ENCODE measurements at places on chromosomes 13 and 19.

GRCh38 chr19:56333506-56333905, 18.9 kb upstream of the ZSCAN5A start:
- DNase-seq, result peak; percentile 64

DNA sequence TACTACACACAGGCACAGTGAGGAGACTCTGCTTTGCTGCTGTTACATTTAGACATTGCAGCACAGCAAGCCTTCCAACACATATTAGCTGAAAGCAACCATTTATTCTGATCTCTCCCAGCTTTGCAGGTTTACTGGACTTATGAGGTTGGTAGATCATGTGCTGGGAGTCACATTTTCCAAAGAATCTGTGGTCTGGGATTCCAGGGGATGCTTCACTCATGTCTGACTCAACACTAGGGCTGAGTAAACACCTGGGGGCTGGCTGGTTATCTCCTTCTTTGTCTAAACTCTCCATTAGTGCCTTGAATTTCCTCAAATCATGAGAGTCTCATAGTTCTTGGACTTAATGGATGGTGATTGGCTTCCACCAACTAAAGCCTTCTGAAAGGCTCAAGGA, 5.4 kb upstream of the LGALS13 start:
- no peak for DNase-seq

DNA sequence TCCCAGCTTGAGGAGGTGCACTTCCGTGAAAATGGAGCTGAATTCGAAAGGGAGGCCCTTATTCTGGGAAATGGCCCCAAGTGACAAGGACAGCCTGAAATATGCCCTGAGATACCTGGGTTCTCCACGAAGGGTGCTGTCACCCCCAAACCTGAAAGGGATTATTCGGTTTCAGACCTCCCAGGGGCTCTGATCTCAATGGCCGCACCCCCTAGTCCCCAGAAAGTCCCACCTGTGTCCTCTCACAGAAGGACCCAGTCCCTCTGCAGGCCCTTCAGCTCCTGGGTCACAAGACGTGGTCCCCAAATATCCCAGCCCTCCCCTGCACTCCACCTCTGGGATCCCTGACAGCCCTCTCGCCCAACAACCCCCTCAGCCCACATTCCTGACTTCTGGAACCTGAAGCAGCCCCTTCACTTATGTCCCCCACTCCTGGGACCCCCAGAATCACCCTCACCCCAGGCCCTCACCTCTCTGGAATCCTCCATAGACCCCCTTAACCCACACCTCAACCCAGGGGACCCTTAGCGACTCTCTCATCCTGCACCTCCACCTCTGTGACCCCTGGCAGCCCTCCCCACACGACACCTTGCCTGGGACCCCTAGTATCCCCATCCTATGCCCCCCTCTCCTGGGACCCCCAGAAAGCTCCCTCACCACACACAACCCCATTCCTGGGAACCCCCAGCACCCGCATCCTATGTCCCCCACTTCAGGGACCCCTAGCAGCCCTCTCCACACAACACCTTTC, 606 bp downstream of the SYNGR4 start:
- DNase-seq, result peak; percentile 45

- peak; percentile 76 for DNase-seq
Observed at GRCh38 chr19:45164577-45165335, 4.0 kb upstream of the NKPD1 start.

DNA sequence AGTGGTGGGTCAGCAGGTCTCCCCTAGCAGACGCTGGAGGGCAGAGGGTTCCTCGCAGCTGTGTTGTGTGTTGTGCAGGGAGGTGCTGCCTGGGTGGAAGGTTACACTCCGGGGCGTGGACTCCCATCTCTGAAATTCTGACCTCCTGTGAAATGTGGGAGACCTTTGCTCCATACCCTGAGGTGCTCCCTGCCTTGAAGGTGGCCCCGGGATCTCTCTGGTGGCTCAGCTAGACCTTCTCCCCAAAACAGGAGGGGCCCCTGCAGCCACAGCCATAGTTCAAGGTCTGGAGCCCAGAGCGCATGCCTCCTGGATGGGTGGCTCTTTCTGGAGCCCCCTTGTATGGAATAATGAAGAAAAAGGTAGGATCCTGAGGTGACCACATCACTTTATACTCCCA, 70.2 kb downstream of the SOX1 start:
- DNase-seq, result no peak

GRCh38 chr13:100480676-100481075, 107.9 kb downstream of the GGACT start:
- DNase-seq, result no peak

- DNase-seq, result no peak
Observed at GRCh38 chr19:10368101-10368803, 12.1 kb downstream of the TYK2 start.

DNA sequence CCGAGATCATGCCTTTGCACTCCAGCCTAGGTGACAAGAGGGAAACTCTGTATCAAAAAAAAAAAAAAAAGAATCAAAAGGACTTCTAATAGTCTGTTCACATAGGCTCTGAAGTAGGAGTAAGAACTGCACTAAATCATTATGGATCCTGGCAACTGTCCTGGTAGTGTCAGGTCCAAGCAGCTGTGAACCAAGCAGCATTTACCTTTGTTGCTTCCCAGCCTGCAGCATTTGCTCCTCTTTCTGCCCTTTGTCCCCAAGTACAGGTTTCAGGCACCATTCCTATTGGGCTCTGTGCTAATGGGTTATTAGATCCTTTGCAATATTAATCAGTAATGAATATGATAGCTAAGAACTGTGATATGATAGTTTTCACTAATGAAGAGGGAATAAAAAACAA, 77.4 kb upstream of the NBEA start:
- no peak for DNase-seq

DNA sequence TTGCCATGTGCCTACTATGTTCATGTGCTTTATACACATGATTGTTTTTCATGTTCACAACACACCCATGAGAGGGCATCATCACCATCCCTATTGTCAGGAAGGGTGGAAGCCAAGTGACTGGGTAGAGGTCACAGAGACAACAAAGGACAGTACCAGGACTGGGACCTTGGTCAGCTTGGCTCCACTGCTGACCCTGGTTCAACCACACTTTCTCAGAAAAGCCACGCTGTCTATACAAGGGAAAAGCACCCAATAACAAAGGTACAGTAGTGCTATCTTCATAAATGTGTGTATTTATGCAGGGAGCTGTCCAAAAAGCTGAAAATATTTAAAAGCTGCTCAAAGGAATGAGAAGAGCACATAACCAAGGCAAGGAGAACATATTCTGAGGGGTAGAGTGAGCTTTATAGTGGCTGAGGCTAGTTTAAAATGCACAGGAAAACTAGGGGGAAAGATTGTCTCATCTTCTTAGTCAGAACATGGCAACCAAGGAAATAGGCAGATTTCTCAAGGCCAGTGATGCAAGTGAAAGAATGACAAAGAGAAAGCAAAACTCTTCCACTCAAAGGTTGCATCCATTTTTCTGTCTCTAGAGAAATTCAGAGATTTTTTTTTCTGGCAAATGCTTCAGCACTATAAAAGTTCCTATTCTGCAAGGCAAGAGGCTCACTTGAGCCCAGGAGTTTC, 415.0 kb downstream of the FOXO1 start:
- no peak for DNase-seq

DNA sequence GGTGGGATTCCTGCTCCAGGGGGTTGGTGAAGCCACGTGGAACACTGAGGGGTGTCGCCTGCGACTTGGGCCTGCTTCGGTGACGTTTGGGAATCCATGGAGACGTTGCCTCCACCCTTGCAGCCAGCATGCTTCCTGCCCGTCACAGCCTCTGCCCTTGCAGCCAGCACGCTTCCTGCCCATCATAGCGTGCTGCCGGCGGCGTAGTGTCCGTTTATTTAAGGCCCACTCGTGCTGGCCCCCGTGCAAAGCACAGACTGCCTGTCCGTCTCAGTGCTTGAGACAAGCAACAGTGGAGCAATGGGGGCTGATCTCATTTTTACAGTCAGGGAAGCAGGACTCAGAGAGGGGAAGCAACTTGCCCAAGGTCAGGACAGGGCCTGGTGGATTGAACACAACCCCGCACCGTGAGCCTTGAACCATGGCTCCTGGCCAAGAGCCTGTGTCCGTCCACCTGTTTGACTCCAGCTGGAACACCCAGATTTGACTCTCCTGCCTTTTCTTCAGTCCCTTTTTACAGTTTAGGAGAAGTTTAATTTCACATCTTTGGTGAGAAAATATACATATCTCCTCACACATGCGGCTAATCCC, 149.6 kb downstream of the TEX29 start:
- no peak for DNase-seq

GRCh38 chr13:48038761-48039160, 1.2 kb downstream of the NUDT15 start:
- no peak for DNase-seq

GRCh38 chr13:40306817-40307216, 359.6 kb downstream of the FOXO1 start:
- no peak for DNase-seq

- peak; percentile 79 for DNase-seq
Observed at GRCh38 chr19:2274931-2275535, 6.9 kb downstream of the PEAK3 start.

- no peak for DNase-seq
Observed at GRCh38 chr19:29841559-29842367, 30.0 kb downstream of the CCNE1 start.

DNA sequence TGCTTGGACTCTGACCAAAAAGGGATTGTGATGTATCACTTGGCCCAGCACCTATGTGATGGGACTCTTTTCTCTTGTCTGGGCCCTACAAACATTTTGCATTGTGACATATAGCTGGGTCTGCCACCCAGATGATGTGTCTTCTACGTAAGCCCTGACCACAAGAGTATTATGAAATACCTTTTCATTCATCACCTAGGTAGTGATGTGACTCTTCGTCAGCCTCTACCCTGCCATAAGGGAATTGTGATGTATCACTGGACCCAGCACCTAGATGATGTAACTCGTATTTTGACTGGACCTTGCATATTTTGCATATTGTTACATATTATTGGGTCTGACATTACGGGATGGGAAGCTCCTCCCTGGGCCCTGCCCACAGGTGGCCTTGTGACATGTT, 29.7 kb upstream of the ZNF681 start:
- no peak for DNase-seq

DNA sequence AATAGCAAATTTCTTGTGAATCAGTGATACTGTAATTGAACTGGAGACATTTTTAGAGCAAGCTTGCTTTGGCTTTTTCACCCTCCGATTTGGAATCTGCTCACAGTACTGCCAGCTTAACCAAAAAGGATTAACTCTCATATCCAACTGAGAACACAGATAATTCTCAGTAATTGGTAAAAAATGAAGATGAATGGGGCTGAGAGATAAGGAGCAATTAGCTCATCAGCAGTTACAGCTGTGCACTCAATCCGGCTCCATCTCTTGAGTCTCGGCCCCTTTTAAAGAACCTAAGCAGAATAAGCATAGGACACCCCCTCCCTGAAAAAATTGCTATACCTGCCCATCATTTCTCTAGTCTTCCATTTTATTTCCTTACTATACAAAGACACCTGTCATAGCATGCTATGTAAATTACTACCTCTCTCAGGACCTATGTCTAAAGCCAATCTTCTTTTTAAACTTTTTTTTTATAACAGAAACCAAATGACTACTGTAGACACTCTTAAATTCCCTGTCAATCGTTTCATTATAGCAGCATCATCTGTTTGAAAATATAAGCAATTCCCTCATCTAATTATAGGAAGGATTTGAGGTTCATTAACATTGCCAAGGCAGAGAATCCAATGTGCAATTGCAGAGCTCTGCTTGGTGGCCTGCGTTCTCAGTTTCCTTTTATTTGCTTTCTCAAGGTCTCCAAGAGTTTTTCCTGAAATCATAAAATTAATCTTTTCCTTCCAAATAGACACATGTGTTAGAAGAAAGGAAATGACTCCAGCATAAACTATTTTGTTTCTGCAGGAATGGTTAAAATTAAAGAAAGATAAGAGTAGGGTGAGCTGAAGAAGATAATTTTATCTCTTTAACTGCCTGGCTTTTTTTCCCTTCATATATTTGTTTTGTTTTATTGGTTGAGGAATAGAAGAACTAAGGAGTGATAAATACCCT, 242.1 kb downstream of the DACH1 start:
- DNase-seq, result no peak

GRCh38 chr13:25375727-25376358, 4.1 kb downstream of the ATP8A2 start:
- DNase-seq, result peak; percentile 11

DNA sequence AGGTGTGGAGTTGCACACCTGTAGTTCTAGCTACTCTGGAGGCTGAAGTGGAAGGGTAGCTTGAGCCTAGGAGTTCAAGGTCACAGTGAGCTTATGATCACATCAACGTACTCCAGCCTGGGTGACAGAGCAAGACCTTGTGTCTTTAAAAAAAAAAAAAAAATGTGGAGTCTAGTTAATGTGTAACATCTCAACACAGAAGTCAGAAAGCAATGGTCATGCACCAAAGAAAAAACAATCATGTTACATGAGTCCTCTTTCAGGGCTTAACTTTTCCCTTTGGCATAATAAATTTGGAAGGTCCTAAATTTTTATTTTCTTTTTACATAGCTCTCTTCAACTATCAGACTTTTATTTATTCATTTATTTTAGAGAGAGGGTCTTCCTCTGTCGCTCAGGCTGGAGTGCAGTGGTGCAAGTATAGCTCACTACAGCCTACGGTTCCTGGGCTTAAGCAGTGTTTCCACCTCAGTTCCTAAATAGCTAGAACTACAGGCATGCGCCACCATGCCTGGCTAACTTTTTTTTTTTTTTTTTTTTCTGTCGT, 22.3 kb downstream of the SETDB2 start:
- DNase-seq, result no peak

GRCh38 chr19:39807846-39808364, 26.1 kb downstream of the DYRK1B start:
- no peak for DNase-seq

GRCh38 chr19:34017601-34018000, 154.7 kb upstream of the LSM14A start:
- no peak for DNase-seq

DNA sequence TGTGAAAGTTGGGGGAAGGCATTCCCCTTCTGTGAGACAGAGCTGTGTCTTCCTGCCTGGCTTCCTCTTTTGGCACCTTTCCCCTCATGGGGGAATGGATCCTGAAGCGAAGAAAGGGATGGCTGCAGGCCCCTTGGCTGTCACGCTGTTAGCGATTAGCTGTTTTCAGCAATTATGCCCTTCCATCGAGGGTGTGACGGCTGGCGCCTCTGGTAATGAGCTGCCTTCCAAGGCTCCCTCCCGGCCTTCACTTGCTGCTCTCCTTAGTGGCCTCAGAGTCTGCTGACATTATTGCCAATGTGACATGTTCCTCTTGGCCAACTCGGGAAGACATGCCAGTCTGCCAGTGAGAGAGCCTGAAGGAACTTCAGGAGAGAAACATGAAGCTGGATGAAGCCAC, 162.1 kb downstream of the ZIC5 start:
- DNase-seq, result no peak

DNA sequence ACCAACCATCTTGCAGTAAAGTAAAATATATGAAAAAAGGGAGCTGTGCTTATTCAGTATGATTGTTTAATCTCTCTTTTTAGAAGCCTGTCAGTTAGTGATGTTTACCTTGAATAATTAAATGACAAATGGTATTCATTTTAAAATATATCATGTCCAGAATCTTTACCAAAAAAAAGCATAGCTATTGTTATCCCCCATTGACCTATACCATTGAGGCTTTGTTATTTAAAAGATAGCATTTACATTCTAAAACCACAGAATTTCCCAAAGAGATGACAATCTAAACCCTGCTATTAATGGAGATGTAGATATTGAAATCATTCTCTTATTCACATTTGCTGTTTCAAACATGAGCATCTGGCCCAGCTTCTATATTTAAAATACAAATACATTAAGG, 2.2 kb downstream of the CNMD start:
- DNase-seq, result no peak

- DNase-seq, result peak; percentile 69
Observed at GRCh38 chr19:13102666-13103580, at the start of gene LYL1. TSS of gene LYL1 (minus strand) at chr19:13102858. CDS start at chr19:13101171, 1,687 bp downstream.
